CD4-positive, alpha-beta T cell (primary cell): ENCODE measurements at places on chromosomes 7 and 10.

DNA sequence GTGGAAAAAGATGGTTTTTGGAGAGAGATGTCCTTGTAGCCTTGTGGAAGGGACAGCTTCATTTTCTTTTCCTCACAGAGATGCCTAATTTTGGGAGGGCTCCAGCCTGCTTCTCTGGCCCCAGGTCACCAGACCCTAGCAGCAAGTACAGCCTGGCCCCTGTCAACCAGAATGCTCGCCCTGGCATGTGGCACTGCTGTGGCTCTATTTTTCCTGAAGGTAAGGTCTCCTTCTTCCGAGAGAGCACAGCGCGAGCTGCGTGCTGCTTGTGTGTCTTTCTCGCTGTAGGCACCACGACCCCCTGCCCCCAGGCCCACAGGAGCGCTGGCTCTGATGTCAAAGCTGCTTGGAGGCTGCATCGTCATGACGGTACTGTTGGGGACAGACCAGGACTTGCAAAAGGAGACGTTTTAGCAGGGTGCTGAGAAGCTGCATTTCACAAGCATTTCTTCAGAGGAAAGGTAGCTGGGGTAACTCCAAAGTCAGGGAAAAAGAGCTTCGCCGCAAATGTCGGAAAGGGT lies 58.7 kb downstream of the CLEC2L start:
- DNase-seq, result no peak

GRCh38 chr10:49082766-49083165 lies 32.6 kb downstream of the VSTM4 start:
- no peak for DNase-seq

DNA sequence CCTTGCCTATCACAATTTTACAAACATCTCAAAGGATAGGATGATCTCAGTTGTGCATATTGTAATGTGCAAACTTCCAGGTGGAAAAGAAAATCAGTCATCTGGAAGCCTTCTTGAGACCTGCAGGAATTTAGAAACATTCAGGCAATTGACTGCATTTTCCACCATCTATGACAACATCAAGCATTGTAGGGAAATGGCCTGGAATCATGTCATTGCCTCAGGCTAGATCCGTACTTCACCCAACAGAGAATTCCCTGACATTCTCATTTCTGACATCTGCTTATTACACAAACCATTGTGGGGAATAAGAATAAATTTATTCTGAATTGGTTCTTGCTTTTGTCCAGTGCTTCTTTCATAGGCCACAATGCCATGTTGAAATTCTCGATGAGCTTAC lies 124.9 kb upstream of the NPVF start:
- no peak for DNase-seq

DNA sequence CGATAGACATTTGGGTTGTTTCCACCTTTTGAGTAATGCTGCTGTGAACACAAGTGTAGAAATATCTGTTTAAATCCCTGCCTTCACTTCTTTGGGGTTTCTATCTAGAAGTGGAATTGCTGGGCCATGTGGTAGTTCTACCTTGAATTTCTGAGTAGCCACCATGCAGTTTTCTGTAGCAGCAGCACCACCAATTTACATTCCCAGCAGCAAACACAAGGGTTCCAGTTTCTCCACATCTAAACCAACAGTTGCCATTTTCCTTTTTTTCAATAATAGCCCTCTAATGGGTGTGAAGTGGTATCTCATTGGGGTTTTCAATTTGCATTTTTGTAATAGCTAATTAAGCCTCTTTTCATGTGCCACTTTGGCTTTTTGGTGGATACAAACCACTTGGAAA lies 209.8 kb downstream of the CCDC3 start:
- DNase-seq, result no peak

GRCh38 chr10:5527332-5528200 lies 2.8 kb downstream of the CALML3 start:
- no peak for DNase-seq

- DNase-seq, result no peak
Observed at GRCh38 chr10:52394246-52394645, 80.2 kb downstream of the DKK1 start.
